ENCODE measurements at places on chromosomes 12 and 14.
A peak's percentile ranks its signal among the peaks of the same experiment; 100 is the strongest.

GRCh38 chr14:31142455-31143087 lies 65.0 kb downstream of the HECTD1 start:
- DNase-seq = no peak

DNA sequence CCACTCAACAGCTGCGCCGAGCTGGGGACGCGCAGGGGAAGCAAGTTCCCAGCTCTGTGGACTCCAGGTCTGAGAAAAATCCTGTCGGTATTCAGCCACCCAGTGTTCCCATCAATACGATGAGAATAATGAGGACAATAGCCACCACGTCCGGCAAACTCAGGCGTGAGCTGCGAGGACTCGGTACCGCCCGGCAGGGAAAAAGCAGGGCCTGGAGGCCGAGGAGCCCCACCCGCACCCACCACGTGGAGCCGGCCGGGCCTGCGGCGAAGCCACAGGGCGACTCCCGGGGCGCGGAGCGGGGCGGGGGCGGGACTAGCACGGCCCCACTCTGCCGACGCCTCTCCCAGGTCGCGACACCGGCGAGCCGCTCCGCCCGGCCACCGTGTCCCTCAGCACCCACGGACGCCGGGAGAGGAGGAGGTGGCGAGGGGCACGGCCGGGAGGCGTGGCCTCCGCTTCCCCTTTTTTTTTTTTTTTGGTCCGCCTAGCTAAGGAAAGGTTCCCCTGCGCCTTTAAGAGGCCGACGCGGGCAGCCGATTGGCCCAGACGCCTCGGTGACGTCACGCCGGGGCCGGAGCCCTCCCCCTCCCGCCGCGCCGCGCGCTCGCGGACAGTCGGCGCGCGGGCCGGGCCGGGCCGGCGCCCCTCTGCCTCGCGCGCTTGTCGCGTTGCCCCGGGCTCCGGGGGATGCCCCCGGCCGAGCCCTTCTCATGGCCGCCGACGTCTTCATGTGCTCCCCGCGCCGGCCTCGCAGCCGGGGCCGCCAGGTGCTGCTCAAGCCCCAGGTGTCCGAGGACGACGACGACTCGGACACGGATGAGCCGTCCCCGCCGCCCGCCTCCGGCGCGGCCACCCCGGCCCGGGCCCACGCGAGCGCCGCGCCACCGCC lies at the start of gene MLXIP:
Gene MLXIP, plus strand, starts transcription at position 616 of the 892 bp plus-strand sequence. Its CDS starts 98 bp downstream, at position 714.
- peak; percentile 95 for DNase-seq

DNA sequence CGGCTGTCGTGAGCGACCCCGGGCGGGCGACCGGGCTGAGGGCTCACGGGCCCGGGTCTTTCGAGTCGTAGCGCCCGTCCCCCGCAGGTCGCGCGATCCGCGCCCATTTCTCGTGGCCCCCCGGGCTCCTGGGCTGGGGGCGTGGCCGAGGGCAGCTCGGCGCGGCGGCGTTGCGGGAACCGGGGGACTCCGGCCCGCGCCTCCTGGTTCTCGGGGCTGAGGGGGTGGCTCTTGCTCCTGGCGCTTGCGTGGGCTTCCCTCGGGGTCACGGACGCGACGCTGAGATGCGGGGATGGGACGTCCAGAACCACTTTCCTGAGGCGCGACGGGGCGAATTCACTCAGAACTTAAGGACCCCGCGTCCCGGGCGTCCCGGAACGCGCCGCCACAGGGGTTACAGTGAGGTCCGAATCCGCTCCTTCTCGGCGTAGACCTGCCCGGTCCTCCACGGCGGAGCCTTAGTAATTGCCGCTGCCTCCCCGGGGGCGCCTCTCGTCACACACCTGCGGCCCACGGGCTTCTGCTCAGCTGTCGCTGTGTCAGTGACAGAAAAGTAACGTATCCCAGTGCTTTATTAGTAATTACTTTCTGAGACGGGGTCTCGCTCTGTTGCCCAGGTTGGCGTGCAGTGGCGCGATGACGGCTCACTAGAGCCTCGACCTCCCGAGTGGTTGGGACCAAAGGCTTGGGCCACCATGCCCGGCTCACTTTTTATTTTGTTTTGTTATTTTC lies 606 bp downstream of the EP400 start:
- DNase-seq = peak; percentile 18

- no peak for DNase-seq
Observed at GRCh38 chr14:54675236-54676128, 108.6 kb downstream of the SAMD4A start.

- no peak for DNase-seq
Observed at GRCh38 chr12:85373045-85373444, 93.0 kb downstream of the ALX1 start.

DNA sequence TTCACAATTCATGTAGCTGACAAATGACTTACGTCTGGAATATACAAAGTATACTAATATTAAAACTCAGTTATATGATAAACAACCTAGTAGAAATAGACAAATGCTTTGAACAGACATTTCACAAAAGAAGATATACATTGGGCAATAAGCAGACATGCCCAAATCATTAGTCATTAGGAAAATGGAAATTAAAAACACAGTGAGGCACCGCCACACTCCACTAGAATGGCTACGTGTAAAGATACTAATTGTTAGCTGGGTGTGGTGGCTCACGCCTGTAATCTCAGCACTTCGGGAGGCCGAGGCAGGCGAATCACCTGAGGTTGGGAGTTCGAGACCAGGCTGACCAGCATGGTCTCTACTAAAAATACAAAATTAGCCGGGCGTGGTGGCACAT lies 248.9 kb upstream of the TMEM132C start:
- no peak for DNase-seq

DNA sequence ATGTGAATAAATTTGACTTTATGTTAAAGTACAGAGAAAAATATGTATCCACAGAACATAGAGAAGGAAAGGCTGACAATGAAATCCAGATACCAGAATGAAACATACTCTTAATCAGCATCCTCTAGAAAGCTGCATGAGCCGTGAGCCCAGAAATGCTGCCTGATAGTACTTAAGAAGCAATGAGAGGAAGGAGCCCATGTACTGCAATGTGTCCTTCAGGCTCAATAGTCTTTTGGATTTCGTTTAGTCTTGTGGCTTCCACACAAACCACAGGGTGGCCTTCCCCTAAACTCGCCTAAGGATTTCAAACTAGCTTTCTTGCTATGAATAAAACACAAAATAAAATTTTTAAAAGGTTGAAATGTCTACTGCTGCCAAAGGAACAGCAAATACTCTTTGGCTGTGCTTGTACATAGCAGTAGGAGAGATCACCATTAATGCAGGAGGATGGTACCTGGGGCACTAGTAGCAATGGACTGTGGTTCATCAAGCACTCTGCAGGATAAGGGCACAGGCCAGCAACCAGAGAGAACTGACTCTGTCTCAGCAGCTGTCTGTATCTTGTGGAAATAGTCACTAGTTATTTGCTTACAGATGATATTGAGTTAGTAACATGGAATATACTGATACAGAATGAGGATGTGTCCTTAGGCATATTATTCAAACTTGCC lies 988.3 kb upstream of the LRFN5 start:
- DNase-seq = no peak

- DNase-seq = no peak
Observed at GRCh38 chr12:98182821-98183220, 332.6 kb upstream of the TMPO start.

- DNase-seq = peak; percentile 30
Observed at GRCh38 chr12:32566663-32567295, 112.3 kb upstream of the DNM1L start.

DNA sequence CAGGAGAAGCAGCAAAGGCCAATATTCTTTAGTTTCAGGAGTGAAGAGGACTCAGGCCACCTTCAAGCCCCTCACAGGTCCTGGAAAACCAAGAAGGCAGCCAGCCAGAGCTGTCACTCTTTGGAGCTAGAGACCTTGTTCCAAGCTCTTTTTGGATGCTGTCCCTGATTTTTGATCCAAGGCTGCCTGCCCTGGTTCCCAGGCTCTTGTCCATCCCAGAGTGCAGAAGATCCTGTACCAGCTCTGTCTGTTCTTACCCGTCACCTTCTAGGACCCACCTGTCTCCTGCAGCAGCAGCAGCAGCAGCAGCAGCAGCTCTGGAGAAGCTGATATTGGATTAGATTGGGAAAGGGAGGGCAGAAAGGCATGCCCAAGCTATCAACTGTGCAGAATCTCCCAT lies 157.1 kb upstream of the NEDD1 start:
- DNase-seq = peak; percentile 59

- DNase-seq = no peak
Observed at GRCh38 chr12:98228683-98229539, 286.5 kb upstream of the TMPO start.

- peak; percentile 78 for DNase-seq
Observed at GRCh38 chr12:49644620-49644994, 21.2 kb downstream of the PRPF40B start.

- no peak for DNase-seq
Observed at GRCh38 chr14:94008234-94008633, 11.1 kb downstream of the CCDC197 start.

- no peak for DNase-seq
Observed at GRCh38 chr14:56008150-56008549, 110.1 kb upstream of the PELI2 start.

GRCh38 chr12:49086116-49086515 lies 8.5 kb downstream of the DHH start:
- DNase-seq = no peak

- no peak for DNase-seq
Observed at GRCh38 chr12:65157091-65157490, 12.3 kb upstream of the LEMD3 start.

- DNase-seq = no peak
Observed at GRCh38 chr12:80717856-80718255, 1.1 kb downstream of the MYF5 start.

DNA sequence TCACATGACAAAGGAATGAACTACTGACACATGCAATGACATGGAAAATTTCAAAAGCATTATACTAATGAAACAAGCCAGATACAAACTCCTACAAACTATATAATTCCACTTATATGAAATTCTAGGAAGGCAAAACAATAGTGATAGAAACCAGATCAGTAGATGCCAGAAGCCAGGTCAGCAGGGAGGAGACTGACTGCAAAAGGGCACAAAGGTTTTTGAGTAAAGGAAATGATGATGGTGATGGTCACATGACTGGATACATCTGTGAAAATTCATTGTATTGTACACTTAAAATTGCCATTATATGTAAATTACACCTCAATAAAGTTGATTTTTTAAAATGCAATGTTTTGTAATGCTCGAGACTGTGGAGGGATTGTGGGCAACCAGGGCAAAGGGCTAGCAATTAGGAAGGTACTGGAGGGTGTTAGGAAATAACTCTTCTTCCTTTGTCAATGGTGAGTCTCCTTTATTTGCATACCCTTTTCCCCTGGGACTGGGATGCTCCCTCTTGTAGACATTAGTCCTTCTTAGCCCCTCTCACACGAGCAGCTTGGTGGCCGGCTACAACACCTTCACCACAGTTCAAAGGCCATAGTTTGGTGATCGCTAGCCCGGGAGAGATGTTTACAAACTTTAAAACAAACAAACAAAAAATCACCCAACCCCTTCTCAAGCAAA lies 6.7 kb upstream of the PRPF40B start:
- no peak for DNase-seq

DNA sequence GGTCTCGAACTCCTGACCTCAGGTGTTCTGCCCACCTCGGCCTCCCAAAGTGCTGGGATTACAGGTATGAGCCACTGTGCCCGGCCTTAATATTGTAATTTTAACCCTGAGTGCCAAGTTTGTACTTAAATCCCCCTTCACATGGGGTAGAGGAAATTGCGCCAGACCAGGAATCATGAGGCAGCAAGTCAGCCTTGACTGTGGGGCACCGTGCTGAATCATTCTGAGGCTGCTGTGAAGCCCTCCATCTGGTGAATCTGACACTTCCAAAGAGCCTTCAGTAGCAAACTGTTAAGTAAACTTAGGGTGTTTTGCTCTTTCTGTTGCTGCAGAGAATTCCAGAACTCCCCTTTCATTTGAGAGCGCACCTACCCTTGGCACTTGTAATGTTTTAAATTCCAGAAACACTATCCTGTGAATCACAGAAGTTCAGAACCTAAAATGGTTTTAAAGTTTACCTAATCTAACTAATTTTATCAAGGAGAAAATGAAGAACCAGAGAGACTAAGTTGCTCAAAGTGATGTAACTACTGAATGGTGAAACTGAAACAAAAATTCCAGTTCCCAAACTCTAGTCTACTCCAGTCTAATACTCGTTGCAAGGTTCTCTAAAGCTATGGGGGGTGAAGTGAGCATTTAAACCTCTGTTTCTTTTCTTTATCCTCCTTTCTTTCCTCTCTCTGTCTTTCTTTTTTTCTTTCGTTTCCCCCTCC lies 7.5 kb downstream of the HEBP1 start:
- peak; percentile 51 for DNase-seq
